Endothelial cell of coronary artery (primary cell): ENCODE measurements at places on chromosomes 1 and 21. TPM values are rescaled to one million over a fixed set of nuclear protein-coding genes. Genes with fewer than 3 reads are reported as not detected.

S100B gene
- not detected in 2 replicates for total RNA-seq

DPYD gene
- total RNA-seq = 29.6 and 52.9 TPM in 2 replicates

TSEN15 gene
- total RNA-seq = 21.2 and 23.0 TPM in 2 replicates

FYB2 gene
- not detected in 2 replicates for total RNA-seq

NEXN gene
- total RNA-seq = 2.7 and 6.8 TPM in 2 replicates

KIAA1614 gene
- total RNA-seq = 1.1 and 3.3 TPM in 2 replicates

MYOG gene
- total RNA-seq = not detected in 2 replicates

ZBTB48 gene
- 12.7 and 14.7 TPM in 2 replicates for total RNA-seq

IQCC gene
- 1.3 and 1.4 TPM in 2 replicates for total RNA-seq

CGN gene
- 0.09 and 0.45 TPM in 2 replicates for total RNA-seq

INKA2 gene
- total RNA-seq = 6.3 and 9.3 TPM in 2 replicates

GBP7 gene
- total RNA-seq = not detected in 2 replicates

IGSF3 gene
- 0.36 and 0.47 TPM in 2 replicates for total RNA-seq

SPTA1 gene
- total RNA-seq = under 0.01 and 0.90 TPM in 2 replicates

NPPA gene
- total RNA-seq = not detected in 2 replicates

BMP8B gene
- total RNA-seq = under 0.01 and 0.19 TPM in 2 replicates
